ENCODE measurements at places on chromosomes 5 and 9.
A peak's percentile ranks its signal among the peaks of the same experiment; 100 is the strongest.

DNA sequence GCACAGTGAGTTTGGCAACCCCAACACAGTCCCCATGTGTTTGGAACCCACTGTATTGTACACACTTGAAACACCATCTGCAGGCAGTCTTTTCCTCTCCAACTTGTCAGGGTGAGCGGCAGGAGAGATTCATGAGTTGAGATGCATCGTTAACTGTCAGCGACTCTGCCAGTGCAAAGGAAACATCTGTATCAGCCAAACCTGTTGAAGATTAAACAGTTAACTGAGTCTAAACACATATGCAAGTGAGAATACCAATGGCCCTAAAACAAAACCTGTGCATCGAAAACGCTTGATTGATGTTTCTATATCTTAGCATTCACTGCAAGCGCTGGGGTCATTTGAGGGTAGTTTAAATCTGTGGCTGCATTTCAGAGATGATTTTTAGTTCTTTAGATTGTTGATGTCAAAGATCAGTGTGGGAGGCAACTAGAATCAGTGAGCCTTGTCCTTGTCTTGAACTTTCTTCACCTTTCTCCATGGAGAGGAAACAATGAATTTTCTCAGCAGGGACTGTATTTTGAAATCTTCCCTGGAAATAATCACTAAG is 41.3 kb upstream of the PAM start:
- no peak for DNase-seq

DNA sequence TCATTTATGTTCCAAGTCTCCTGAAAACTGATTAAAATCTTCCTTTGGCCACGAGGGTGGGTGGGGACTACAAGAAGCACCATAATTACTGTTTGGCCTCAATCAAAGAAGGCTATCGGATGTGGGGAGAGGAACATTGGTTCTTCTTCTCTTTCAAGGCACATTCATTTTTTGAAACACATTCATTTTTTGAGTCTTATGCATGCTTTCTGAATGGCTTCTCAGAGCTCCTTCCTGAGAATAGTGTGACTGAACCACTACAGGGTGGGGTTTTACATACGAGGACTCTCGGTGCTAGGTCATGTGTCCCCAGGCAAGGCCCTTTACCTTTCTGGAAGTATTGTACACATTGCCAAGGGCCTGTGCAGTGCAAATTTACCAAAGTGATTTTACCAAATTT is 7.0 kb upstream of the GRIA1 start:
- DNase-seq: no peak

DNA sequence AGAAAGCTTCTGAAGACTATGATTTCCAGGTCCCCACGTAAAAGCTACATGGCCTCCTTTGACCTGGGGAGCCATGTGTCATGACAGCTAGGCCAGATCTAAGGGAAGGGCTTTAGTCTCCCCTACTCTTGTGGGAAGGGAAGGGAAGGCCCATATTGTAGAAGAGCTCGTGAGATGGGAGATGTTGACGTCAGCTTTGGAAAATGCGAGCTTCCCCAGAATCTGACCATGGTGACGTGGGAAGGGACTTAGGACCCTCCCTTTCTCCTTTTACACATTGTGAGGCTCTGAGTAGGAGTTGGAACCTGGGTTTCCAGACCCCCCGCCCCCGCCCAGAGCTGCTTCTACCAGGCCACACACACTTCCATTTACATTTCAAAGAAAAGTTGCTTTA is 165.5 kb downstream of the SYK start:
- no peak for DNase-seq

DNA sequence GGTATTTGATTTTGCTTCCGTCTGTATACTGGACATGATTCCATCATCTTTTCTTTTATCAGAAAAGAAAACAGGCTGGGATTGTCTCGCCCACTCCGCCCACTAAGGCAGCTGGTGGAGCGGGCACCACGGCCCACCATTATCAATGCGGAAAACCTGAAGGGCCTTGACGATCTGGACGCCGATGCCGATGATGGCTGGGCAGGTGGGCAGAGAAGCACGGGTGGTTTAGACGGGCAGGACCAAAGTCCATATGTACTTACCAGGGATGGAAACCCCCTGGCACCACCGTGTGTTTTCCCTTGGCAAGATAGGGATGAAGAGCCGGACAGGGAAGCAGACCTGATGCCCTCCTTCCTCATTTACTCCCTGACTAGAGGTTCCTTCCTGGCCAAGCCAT is 53.7 kb downstream of the PRRC2B start:
- no peak for DNase-seq

DNA sequence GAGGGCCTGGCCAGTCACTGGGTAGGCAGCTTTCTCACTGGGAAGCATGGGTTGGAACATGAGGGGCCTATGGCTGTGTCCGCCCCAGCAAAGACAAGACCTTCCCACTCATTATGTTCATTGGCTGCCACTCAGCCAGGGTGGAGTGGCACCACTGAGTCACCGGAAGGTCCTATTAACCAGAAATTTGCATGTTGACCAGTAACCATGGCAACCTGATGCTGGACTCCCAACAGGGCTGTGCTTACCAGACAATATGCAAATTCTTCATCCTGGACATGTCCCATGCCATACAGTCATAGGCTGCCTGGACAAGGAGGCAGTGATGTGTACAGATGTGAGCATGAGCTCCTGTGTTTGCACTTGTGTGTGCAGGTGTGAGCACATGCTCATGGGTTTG is 66.7 kb downstream of the PSD2 start:
- DNase-seq: no peak

- DNase-seq: peak; percentile 45
Measured at GRCh38 chr5:154756009-154756867, 1.1 kb downstream of the LARP1 start.

GRCh38 chr5:73983644-73984043 is 357.6 kb downstream of the ARHGEF28 start:
- no peak for DNase-seq

- no peak for DNase-seq
Measured at GRCh38 chr5:142833517-142834449, 63.6 kb downstream of the ARHGAP26 start.

DNA sequence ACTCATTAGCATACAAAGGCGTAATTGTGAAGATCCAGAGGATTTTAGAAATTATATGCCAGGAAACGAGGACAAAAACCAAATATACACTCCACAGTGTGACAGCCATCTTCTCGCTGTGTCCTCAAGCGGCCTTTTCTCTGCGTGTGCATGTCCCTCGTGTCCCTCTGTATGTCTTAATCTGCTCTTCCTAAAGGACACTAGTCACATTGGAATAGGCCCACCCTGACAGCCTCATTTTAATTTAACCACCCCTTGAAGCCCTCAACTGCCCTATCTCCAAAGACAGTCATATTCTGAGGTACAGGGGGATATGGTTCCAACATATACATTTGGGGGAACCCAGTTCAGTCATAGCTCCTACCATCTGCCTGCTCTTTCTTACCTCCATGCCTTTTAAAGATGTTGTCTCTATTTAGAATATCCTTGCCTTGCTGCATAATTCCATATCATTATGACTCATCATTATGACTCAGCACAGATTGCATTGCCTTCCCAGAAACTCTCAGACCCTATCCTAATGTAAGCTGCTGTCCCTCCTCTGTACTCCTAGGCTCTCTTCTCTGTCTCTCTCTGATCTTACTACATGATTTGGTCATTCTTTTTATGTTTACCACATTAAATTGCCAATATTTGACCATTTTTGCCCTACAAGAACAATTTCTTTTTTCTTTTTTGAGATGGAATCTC is 210.9 kb downstream of the AOPEP start:
- DNase-seq: no peak

DNA sequence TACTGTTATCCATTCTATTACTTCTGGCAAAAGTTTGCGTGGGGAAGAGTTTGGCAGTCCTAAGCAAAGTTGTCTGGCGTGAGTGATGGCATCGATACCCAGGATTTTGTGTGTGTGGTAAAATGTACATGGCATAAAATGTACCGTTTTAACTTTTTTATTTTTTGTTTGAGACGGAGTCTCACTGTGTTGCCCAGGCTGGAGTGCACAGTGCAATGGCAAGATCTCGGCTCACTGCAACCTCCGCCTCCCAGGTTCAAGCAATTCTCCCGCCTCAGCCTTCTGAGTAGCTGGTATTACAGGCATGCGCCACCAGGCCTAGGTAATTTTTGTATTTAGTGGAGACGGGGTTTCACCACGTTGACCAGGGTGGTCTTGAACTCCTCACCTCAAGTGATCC is 55.4 kb upstream of the TJP2 start:
- DNase-seq: no peak

GRCh38 chr5:416636-416960 is 26.4 kb upstream of the EXOC3 start:
- no peak for DNase-seq

GRCh38 chr5:65776441-65777141 is 54.6 kb downstream of the NLN start:
- no peak for DNase-seq

- no peak for DNase-seq
Measured at GRCh38 chr9:105900123-105900522, 205.8 kb downstream of the TMEM38B start.

DNA sequence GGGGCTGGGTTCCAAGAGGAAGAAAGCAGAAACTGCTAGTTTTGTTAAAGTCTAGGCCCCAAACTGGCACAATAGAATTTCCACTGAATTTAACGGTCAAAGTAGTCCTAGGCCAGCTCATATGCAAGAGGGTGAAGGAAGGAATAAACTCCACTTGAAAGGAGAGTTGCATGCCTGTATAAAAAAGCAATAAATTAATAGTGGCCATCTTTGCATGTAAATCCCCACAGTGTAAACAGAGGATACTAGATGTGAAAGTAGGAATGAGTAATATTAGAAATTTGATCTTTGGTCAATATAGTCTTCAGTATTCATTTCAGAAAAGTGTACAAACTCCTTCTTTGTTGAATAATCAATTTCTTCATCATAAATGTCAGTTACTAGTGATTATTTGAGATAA is 403.1 kb downstream of the TMEM232 start:
- no peak for DNase-seq

DNA sequence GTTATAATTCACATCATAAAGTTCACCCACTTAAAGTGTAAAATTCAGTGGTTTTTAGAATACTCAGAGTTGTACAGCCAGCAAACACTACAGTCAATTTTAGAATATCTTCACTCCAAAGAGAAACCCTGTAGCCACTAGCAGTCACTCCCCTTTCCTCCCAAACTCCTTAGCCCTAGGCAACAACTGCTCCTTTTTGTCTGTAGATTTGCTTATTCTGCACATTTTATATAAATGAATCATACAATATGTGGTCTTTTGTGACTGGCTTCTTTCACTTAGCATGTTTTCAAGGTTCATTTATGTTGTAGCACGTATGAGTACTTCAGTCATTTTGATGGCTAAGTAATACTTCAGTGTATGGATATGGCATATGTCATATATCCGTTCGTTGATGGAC is 38.7 kb downstream of the TGFBR1 start:
- DNase-seq: no peak

Data from stimulated activated naive CD4-positive, alpha-beta T cell treated with Interleukin-2 at 50 U/mL for 16 hours (primary cell).